SK-N-DZ (cell line): ENCODE measurements at places on chromosomes 6 and 20.

DNA sequence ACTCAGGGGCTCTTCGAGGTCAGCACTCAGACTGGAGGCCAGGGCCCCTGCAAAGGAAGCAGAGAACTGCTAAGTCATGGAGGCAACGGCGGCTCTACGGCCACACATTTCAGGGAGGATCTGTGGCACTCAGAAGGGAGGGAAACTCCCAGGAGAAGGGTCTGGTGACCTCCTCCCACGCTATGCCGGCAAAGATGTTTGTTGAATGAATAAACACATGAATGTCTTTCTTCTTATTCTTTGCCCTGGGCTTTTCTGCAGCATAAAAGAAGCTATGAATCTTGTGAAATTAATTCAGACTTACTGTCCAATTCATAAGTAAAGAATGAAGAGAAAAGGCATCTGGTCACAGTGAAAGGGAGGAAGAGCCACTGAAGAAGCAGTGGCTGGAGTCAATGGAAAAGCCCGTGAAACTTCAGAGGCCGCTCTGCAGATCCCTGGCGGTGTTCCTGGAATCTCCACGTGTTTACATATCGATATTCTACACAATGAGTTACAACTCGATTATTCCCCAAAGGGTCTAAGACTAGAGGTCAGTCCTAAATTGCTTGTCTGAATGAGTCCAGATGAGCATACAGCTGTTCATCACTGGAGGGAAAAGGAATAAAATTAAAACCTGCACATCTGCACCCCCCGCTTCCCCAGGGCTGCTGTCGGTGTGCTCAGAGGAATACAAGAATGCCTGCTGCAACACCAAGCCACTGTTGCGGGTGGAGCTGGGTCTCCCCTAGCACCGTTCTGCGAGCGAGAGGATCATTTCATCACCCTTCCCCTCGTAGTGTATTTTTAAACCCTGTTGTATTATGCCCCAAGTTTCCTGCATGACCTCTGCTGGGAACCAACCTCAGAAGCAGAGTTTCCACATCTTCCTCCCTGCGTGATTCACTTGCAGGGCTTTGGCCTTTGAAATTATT, 25.6 kb downstream of the INSM1 start:
- no peak for DNase-seq

- DNase-seq = no peak
Measured at GRCh38 chr20:37864298-37864697, 38.6 kb upstream of the VSTM2L start.

DNA sequence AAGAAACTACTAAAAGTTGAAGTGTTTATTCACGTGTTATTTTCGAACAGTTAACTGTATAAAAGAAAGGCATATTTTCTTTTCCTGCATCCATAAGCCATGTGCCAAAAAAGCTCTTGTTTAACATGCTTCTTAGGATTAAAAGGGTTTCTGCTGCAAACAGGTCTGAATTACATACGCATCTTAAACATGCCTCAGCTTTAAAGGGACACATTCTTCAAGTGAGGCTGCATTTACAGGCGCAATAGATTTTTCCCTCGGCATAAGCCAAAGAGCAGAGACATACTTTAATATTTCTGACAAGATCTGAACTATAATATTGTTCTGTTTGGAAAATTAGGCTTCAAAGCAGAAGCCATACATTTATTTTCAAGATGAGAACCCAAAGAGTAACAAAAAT, 39.4 kb downstream of the PDE7B start:
- no peak for DNase-seq

DNA sequence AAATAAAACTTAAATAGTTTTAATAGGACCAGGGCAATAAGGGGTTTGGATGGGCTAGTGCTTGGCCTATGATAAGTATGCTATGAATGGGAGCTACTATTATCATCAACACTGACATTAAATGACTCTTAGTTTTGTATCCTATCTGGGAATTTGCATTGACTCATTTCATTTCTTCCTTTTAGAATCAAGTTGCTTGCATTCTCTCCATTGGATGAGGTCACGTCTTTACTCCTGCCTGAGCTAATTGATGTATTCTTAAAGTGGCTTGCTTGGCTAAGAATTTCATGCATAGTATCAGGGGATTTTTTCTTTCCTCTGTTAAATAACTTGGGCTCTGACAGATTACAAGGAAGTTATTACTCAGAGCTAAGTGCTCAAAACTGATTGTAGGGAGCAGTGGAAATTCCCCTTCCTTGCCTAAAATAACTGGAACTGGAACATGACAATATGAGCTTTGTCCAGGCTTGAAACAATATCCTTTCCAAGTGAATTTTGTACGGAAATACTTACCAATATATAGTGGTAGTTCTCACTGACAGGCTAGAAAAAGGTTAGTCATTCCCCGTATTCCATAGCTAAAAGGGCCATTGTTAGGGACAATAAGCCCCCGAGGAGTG, 169.9 kb downstream of the BCAS1 start:
- DNase-seq = no peak

GRCh38 chr6:162907876-162908481, 180.2 kb downstream of the PACRG start:
- peak; percentile 18 for DNase-seq

DNA sequence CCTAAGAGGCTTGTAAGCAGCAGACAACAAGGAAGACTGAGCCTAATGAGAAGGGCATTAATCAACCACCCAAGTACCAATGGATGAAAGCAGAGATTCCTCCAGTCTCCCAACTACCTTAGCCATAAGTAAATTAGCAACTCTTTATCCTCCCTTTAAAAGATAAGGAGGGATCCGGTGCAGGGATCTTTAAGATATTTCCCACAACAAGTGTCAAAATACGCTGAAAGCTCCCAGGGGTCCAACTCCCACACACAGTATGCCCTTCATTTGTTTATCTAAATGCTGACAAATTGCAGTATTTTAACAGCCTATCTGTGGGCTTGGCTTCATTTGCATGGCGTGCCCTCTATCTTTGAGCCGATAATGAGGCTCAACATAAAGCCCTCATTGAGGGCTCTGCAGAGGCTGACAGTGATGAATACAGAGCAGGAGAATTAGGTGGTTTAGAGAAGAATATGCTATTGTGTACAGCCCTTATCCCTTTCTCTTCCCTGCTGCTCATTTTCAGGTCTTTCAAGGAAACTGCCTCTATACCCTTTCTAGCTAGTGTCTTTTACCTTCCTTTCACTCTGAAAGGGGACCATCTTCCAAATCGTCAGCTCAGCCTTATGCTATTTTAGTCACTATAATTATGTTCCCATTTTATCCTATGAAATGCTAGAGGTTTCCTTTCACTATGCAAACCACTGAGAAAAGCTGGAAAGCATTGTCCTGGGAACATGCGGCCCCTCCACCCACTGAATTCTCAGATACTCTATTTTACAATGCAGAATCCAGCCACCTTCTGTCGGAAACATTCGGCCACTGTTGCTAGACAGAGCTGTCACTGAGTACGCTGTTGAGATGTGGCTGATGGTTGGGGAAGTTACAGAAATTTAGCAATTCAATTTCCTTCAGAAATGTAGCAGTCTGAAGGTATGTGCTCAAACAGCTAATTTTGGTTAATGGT, 575.2 kb upstream of the JAG1 start:
- DNase-seq = no peak

DNA sequence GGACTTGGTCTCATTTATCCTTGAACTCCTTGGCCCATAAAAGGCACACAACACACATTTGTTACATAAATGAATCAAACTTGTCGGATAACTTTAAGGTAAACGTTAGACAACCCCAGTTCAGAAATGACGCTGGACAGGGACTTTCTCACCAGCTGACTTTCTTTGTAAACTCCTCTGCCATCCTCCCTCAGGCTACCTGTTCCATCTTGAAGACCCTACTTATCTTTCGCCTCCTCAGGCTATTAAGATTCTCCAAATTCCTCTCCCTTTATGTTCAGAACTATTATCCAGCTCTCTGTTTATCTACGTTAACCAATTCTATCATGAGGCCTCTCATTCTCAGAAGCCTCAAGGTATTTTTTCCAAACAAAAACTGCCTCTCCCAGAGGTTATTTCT, 47.7 kb upstream of the KIF16B start:
- no peak for DNase-seq

GRCh38 chr6:26216886-26217713, 129.9 kb downstream of the HFE start:
- DNase-seq = no peak

GRCh38 chr6:6582131-6582530, 6.4 kb upstream of the LY86 start:
- no peak for DNase-seq

DNA sequence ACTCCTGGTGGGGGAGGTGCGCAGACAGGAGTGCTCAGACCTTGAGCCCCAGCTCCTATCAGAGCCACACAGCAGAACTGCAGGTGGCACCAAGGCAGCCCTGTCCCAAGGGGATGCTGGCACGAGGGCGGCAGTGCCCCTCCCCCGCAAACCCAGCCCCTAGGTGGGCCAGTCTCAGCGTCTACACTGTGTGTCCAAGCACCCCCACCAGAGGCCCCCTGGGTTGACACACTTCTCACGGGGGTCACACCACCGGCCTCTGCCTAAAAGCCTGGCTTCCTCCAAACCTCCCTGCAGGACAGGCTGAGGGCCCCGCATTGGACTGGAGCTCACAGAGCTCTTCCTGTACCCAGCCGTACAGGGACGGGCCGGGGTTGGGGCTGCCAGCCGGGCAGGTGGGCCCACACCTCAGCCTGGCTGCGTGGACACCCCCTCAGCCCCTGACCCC, 8.1 kb downstream of the SLC2A4RG start:
- no peak for DNase-seq

GRCh38 chr20:7195704-7196103, 428.2 kb downstream of the BMP2 start:
- DNase-seq = no peak

DNA sequence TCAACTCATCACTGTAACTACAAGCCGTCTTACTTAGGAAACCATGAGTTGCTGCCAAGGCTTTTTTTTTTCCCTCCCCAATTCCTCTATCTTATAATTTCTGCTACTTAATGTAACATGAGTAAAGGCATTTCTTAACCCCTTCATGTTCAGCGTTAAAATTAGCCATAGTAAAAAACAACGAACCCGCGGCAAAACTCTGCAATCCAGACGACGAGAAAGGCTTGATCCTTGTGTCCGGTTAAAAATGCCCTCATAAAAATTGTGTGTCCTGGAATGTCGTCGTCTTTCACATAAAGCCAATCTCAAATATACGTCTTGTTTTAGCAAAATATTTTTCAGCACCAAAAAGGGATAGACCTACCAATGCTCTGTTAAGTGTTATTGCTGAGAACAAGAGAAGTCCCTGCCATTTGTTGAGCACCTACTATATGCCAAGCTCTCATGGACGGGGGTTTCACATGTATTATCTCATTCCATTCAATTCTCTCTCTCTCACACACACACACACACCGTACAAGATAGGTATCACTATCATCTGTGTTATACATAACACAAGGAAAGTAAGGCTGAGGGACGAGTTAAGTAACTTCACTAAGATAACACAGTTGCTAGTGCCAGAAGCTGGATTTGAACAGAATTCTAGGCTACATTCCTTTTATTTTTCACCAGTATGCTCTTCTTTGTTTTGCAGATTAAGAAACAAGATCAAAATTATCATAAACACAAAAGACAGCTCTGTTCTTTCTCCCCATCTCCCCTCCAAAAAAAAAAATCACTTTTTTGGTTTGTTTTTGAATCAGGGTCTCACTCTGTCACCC, 683 bp upstream of the ARHGAP18 start:
- DNase-seq = no peak
